T-helper 1 cell (primary cell): ENCODE measurements at places on chromosomes 3 and 15.

- DNase-seq: no peak
These were observed 21.3 kb upstream of the P2RY13 start for GRCh38 chr3:151350656-151351055.

GRCh38 chr3:123320221-123320620 is 118.5 kb downstream of the SEC22A start:
- DNase-seq: no peak

DNA sequence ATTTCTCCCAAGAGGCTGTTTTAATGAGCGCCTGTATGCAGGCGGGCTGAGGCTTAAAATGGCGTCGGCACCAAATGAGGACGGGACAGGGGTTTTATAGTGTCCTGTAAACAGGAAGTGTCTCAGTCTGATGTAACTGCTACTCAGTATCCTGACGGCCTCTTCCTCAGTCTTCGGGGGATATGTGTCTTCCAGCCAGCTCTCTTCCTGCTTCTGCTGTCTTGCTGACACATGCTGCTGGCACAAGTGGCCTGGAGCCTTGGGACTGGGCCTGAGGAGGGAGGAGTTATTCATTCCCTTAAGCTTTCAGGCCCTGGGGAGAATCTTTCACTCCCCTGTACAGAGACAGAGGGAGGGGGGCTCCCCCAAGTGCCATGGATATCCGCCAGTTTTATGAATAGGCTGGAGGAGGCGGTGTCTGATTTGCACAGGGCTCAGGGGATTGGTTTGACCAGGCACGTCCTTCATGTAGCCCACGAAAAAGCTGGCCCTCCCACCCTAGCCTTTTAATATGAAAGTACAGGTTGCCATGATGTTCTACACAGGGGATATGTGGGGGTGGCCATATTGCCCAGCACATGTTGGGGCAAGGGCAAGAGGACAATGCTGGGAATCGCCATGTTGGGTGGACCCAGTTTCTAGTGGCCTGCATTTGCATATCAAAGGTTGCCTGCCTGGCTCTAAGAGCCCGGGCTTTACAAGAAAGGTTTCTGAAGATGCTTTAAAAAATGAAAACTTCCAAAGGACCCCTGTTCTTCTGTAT is 19.9 kb downstream of the NDUFB4 start:
- DNase-seq: no peak

- DNase-seq: no peak
These were observed 5.7 kb upstream of the CAV3 start for GRCh38 chr3:8727605-8728512.

DNA sequence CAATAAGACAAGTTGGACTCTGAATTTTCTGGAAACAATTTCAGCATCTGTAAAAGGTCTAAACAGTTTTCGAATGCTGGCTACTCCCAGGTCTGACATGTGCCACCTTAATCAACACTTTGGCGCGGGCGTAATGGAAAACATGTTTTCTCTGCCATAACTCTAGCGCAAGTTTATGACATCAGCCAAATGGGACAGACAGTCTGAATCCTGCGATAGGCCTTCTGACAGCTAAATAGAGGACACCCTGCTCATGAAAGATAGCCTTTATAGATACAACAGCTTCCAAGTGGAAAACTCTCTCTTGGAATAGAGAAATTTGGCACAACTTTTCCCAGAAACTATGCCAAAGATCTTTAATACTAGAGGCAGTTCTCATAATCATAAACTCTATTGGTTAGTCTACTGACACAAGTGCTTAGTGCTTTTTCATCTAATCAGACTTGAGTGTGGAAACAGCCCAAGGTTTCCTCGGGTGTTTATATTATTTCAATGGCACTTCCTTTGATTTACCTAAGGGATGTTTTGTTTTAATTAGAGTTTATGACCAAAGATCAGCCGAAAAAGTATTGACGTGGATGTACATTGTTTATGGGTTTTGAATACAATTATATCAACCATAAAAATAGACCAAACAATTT is 120.1 kb upstream of the DPH6 start:
- no peak for DNase-seq

DNA sequence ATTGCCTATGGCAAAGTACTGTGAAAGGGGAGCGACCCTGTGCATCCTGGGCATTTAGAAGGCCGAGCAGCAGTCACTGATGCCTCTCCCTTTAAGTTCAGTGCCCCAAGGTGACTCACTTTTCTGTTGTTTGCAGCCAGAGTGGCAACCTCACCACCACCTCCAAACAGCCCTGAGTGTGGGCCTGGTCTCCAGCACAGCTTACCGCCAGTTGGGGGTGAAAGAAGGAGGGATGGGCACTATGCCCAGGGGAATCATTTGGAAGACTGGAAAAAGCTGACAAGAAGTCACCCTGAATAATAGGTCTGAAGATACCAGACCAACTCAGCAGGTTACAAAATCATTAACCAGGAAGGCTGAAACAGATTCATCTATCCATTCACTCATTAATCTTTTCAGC is 571.8 kb downstream of the EPHB1 start:
- DNase-seq: no peak

- no peak for DNase-seq
These were observed 105.1 kb upstream of the SLC6A6 start for GRCh38 chr3:14297305-14297704.

GRCh38 chr3:68148447-68148846 is 494.0 kb upstream of the SUCLG2 start:
- DNase-seq: no peak

GRCh38 chr3:44870375-44871061 is 3.9 kb upstream of the TGM4 start:
- DNase-seq: no peak

DNA sequence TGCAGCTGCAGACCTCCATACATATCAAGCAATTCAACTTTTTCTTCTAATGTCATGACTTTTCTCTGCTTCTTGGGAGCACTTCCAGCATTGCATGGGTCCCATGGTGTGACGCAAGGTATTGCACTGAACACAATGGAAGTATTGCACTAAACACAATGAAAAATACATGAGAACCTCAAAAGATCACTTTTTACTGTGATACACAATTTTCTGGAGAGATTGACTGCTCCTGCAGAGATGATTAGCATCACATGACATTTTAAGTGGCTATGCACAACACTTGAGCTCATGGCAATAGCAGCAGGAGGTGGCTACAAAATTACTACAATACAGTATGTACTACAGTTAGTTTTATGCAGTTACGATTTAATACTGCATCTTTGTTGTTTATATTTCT is 113.5 kb upstream of the BHLHE40 start:
- no peak for DNase-seq

GRCh38 chr15:36807134-36807764 is 227.8 kb downstream of the CDIN1 start:
- DNase-seq: no peak

- no peak for DNase-seq
These were observed 78.2 kb upstream of the FLNB start for GRCh38 chr3:57929988-57930387.

DNA sequence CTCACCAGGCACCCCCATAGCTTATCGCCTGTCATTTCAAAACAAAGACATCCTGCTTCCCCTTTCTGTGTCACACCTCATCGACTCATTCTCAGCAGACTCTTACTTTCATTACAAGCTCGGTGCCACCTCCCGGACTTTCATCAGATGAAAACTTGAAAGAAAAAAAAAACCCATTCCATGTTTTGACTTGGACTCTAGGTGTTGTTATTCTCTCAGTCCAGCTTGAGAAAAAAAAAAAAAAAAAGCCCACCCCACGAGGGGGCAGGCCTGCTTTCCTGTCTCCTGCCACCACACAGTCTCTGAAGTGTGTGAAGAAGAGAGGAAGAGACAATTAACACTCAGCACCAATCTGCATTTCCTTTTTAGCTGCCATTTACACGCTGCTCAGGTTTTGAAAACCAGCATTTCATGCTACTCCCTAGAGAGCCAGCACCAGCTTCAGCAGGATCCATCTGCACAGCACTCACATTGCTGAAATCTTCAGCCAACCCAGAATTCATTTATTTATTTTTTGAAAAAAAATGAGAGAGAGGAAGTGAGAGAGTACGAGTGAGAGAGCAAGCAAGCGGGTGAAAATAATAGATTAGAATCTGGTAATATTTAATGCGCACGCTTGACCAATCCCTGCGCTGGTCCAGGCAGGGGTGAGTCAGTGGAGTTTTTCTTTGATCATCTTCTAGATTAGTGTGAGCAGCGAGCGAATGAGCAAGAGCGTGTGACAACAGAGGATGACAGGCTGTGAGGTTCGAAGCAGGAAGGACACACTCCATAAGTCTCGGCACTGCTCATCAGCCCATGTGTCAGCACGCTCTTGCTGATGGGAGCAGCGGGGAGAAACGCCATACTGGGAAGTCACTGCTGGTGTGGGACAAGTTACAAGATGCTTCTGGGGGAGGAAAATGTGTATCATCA is 23.5 kb downstream of the ZNF80 start:
- DNase-seq: peak; percentile 44

DNA sequence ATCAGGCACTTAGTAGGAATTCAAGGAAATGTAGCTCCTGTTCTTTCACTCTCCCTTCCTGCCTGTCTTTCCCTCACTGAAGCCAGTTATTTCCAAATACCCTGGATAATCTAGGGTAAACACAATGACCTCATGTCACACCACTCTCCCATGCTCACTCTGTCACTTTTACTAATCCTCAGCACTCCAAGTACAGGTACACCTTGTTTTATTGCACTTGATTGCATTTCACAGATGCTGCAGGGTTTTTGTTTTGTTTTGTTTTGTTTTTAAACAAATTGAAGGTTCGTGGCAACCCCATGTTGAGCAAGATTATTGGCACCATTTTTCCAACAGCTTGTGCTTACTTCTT is 40.8 kb downstream of the PPM1L start:
- DNase-seq: no peak

DNA sequence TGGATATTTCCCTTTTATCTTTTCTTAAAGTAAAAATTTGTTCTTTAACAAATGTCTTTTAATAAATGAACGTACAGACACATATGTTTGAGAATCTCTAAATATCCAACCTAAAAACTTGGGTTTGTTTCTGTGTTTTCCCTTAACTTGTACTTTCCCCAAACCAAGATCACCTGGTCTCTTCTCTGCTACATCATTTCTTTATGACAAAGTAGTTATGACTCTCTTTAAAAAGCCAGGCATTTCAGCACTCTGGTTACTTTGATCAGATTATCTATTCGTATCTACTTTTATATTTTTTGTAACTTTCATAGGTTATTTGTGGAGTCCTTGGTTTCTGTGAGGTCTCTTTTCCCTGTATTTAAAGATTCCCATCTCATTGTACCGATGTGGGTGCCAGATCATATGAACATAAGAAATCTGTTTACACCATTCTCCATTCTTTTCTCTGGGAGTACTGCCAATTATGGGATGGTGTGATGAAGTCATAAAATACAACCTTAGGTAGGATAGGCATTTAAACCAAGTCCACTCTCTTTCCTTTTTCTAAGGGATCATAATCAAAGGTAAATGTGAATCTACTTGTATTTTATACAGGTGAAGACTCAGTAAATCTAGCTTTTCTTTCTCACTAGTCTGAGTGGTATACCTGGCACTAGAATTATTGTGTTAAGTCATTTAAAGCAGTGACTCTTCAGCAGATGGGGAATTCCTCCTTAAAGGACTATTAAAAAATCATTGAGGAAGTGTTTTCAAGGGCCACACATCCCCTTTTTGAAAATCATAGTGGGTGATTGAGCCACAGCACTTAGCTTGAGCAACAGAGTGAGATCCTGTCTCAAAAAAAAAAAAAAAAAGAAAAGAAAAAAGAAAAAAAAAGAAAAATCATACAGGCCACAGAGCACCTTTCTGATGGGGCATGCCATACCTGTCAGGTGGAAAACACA is 12.4 kb upstream of the NFKBIZ start:
- DNase-seq: no peak

- DNase-seq: no peak
These were observed 3.6 kb downstream of the CHDH start for GRCh38 chr3:53842436-53843194.

DNA sequence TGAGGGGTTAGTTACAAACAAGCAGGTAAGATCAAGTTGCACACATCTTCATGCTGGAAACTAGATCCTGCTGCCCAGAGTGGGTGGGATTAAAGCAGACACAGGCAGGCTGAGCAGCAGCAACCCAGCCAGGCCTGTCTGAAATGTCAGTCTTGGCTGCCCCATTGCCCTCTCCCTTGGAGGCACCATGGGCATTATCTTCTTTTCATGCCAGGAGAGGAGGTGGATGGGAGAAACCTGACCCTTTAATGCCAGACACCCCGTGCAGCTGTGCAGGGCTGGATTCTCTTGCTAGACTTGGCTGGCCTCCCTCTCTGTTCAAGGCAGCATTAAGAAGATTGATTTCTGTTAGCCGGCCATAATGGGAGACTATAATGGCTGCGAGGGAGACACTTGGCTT is 23.0 kb upstream of the EPHB1 start:
- DNase-seq: no peak

DNA sequence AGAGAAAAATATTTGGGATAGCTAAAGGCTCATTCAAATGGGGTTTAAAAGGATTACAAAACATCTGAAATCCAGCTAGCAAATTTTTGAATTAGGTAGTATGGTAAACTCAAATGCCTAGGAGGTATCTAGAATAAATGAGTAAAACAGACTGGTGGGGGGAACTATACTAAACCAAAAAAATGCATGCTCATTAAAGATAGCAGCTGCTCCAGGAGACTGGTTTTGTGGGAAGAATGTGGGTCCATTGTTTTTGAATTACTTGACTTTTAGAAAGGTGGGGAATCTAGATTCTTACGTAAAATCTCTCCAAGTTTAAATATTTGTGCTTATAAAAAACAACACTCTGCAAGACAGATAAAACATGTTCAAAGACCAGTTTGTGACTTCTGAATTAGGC is 73.8 kb downstream of the LEKR1 start:
- no peak for DNase-seq

DNA sequence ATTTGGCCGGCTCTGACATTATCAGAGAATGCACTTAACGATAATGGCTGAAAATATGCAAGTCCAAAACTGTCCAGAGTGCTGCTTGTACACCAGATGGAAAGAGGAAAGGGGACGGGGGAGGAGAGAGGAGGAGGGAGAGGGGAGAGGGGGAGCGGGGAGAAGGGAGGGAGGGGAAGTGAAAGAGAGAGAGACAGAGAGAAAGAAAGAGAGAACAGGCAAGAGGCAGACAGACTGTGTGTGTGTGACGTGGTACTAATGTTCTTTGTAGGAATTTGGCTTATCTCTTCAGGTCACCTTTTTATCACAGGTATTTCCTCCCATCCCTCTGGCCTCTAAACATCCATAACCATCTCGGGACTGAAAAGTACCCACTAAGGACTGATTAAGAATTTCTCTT is 75.1 kb upstream of the LMOD3 start:
- DNase-seq: no peak

GRCh38 chr15:27937851-27938250 is 161.3 kb downstream of the OCA2 start:
- DNase-seq: no peak

- DNase-seq: no peak
These were observed 276.2 kb upstream of the TBC1D5 start for GRCh38 chr3:18018491-18019160.

GRCh38 chr3:65083240-65083639 is 395.4 kb upstream of the ADAMTS9 start:
- DNase-seq: no peak
